ENCODE measurements at places on chromosomes 7 and 10.

DNA sequence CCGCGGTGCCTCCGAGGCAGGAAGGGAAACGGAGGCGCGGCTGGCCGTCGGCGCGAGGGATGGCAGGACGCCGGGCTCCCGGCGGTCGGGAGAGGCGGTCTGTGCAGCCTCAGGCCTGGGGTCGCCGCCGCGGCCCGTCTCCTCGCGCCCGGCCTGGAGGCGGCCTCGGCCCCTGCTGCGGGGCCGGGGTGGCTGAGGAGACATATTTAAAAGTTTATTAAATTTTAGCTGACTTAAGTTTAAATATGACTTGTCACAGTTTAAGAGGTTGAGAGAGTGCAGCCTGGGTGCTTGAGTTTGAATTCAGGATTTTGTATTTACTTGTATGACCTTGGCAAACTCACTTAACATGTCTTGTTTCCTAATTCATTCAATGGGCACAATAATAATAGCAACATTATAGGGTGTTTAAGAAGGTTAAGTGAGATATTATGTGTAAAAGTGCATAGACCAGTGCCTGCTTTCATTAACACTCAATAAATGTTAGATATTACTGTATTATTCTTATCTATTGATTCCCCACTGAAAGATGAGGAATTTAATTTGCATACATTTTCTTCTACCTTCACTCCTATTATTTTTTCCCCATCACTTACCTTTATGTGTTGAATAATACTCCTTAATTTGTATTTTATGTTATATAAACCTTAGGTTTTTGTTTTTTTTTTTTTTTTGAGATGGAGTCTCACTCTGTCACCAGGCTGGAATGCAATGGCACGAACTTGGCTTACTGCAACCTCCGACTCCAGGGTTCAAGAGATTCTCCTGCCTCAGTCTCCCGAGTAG, 718 bp downstream of the DYNC2I1 start:
- DNase-seq: no peak

GRCh38 chr10:131477457-131478121, 166.1 kb upstream of the TCERG1L start:
- DNase-seq: no peak

GRCh38 chr7:5525271-5526099, 101.9 kb upstream of the TNRC18 start:
- DNase-seq: no peak

GRCh38 chr10:1255118-1255517, 198.9 kb downstream of the WDR37 start:
- no peak for DNase-seq

DNA sequence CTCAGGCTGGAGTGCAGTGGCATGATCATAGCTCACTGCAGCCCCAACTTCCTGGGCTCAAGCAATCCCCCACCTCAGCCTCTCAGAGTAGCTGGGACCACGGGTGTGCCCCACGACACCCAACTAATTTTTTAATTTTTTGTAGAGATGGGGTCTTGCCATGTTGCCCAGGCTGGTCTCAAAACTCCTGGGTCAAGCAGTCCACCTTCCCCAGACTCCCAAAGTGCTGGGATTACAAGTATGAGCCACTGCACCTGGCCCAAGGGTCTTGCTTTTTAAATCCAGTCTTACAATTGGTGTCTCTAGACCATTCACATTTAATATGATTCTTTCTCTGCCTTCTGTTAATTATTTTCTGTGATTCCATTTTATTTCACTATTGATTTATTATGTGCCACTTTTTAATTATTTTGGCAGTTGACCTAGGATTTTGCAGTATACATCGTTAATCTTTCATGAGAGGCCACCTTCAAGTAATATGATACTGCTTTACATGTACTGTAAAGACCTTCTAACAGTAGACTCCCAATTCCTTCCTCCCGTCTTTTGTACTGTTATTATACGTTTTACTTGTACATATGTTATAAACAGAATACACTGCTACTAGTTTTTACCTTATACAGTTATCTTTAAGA, 18.7 kb downstream of the MMP21 start:
- DNase-seq: no peak

DNA sequence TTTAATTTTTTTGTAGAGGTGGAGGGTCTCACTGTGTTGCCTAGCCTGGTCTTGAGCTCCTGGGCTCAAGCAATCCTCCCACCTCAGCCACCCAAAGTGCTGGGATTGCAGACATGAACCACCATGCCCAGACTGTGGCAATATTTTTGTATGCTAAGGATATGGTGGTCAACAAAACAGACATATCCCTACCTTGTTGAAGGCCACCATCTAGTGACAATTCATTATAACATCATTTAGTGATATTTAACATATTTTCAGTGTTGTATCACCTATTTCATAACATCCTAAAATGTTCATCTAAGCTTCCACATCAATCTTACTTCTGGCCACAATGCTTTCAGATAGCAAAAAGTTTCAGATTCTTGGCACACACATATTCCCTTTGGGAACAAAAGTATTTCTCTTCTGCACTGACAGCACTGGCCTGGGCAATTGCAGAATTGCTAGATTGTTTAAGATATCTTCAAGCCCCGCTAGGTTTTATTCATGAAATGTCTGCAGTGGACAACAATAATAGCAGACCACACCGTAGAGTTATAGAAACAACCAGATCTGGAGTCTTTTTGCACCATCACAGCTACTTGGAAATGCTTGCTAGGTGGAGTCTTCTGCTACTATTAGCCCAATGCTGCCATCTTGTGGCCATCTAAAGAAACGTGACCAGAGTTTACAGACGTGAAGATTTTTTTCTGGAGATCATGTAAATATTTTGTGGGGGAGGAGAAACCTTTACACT, 58.4 kb downstream of the DNAJC12 start:
- DNase-seq: peak; percentile 69

DNA sequence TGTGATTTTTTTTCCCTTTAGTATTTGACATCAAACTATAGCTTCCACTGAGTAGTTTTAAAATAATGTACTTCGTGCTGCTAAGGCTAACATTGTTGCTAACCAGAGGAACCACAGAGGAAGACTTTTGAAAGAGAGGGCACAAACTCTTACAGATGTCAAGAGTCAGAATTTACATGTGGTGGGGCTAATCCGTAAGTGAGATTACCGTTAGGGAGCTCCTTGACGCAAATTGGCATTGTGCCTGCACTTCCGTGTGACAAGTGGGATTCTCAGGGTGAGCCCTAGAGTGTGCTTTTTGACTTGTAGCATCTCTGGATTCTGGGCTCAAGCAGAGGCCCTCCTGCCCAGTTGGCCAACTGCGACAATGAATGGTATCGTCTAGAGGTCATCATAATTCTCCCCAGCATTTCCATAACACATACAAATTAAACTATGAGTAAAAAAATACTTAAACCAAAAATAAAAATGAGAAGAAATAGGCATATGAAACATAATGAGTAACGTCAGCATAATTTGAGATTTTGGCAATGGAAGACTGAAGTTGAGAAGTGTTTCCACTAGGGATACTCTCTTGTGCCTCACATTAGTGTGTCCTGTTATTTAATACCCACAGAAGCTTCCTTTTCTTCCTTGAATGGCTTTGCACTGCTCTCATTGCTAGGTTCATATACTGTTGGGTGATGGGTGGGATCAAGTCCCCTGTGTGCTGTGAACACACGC, 164.0 kb downstream of the SDK1 start:
- peak; percentile 45 for DNase-seq

- DNase-seq: no peak
These were observed 84.4 kb downstream of the ZRANB1 start for GRCh38 chr10:125026036-125026931.

DNA sequence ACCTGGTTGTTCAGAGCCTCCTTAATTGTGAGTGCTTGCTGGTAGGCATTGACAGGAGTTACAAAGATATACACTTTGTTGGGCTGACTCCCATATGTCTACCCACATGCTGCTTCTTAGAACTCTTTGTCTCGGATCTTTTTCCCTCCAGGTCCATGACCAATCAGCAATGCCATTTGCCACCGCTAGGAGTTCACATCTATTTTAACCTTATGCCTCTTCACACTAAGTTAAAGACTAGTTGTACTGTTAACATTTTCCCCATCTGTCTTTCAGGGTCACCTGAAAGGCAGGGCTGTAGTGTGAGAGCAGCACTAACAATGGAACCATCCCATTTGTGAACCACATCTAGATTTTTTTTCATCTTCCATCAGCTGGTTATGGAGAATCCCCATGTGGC, 226.7 kb upstream of the NPY start:
- no peak for DNase-seq

- no peak for DNase-seq
These were observed 769 bp upstream of the TMEM248 start for GRCh38 chr7:66920256-66920655.

DNA sequence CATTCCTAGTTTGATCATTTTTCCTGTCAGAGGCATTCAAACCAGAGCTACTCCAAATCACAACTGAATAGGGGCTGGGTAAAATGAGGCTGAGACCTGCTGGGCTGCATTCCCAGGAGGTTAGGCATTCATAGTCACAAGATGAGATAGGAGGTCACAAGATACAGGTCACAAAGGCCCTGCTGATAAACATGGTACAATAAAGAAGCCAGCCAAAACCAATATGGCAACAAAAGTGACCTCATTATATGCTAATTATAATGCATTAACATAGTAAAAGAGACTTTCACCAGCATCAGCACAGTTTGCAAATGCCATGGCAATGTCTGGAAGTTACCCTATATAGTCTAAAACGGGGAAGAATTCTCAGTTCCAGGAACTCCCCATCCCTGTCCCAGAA, 37.3 kb downstream of the TWIST1 start:
- DNase-seq: no peak

Measured in CD4-positive, alpha-beta T cell treated with Interferon gamma for 1 hour (primary cell).